Thymus (tissue), 14 donors: ENCODE measurements at places on chromosomes 4 and X. TPM values are rescaled to one million over a fixed set of nuclear protein-coding genes. Genes with fewer than 3 reads are reported as not detected.
A peak's percentile ranks its signal among the peaks of the same experiment; 100 is the strongest.

The MAGEC1 gene
- not detected for polyA plus RNA-seq

- H3K4me3 ChIP-seq = no peak overlapping the region
- H3K27ac ChIP-seq = no peak overlapping the region
- DNase-seq = no peak
- no peaks in the 10 kb centered on the region for H3K36me3 ChIP-seq
- no peaks in the 10 kb centered on the region for H3K4me1 ChIP-seq
- H3K27me3 ChIP-seq = no peaks in the 10 kb centered on the region
These were observed 196.5 kb downstream of the SMIM20 start for GRCh38 chr4:26110493-26110892.

DNA sequence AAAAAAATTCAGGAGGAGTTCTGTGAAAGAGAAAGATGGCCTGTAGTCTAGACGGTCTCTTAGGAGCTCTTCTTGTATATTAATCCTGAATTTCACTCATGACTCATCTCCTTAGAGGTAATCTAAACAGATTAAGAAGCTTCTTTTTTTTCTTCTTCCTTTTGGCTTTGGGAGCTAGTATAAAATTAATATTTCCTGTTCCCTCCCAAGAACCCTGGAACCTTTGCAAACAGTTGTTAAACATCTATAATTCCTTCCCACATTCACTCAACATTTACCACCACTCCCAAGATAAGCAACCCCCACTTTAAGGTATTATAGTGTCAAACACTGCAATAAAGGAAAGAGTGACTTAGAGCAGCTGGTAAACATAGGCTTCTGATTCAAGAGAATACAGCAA is 146.4 kb upstream of the EDNRA start:
- H3K36me3 ChIP-seq = no peaks in the 10 kb centered on the region
- DNase-seq = no peak
- H3K27me3 ChIP-seq = no peaks in the 10 kb centered on the region
- H3K4me3 ChIP-seq = no peak overlapping the region
- H3K4me1 ChIP-seq = no peaks in the 10 kb centered on the region
- H3K27ac ChIP-seq = no peak overlapping the region

The HOPX gene
- 99.6 TPM for polyA plus RNA-seq

The DCAF12L1 gene
- 0.62 TPM for polyA plus RNA-seq

The TRPC3 gene
- polyA plus RNA-seq = 0.14 TPM

GRCh38 chr4:185783574-185783973 is 28.4 kb downstream of the SORBS2 start:
- no peak for DNase-seq
- H3K4me1 ChIP-seq = no peaks in the 10 kb centered on the region
- H3K36me3 ChIP-seq = no peaks in the 10 kb centered on the region
- H3K4me3 ChIP-seq = no peak overlapping the region
- H3K27me3 ChIP-seq = no peaks in the 10 kb centered on the region

DNA sequence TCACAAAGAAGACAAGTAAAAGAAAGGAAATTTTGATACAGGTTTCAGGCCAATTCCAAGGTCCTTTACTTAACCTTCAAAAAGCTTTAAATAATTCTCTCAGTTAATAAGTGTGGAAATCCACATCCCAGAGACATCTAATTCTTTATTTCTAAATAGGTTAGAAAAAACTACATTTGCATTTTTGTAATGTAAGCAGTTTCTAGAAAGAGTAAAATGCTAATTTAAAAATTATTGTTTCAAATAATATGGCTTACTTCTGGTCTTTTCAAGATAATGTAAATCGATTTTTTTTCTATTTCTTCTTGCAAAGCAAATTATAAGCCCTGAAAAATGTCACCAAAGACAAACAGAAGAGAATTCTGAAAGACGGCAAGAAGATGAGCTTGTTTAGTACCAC is 180.4 kb upstream of the HHIP start:
- H3K36me3 ChIP-seq = no peaks in the 10 kb centered on the region
- H3K4me3 ChIP-seq = no peak overlapping the region
- peaks cover 3% of the 10 kb centered on the region for H3K4me1 ChIP-seq
- H3K27ac ChIP-seq = no peak overlapping the region
- no peak for DNase-seq

The MAMLD1 gene
- 0.96 TPM for polyA plus RNA-seq

The NHSL2 gene
- polyA plus RNA-seq = 0.80 TPM

- no peaks in the 10 kb centered on the region for H3K27me3 ChIP-seq
- H3K27ac ChIP-seq = no peak overlapping the region
- DNase-seq = no peak
- no peak overlapping the region for H3K4me3 ChIP-seq
- no peaks in the 10 kb centered on the region for H3K36me3 ChIP-seq
These were observed 210.7 kb upstream of the PRPS2 start for GRCh38 chrX:12580548-12580947.

- no peaks in the 10 kb centered on the region for H3K36me3 ChIP-seq
- H3K27me3 ChIP-seq = no peaks in the 10 kb centered on the region
- DNase-seq = no peak
- no peak overlapping the region for H3K27ac ChIP-seq
These were observed 608.0 kb downstream of the TLL1 start for GRCh38 chr4:166481055-166481454.

GRCh38 chr4:13248621-13249298 is 235.4 kb downstream of the RAB28 start:
- H3K27me3 ChIP-seq = no peaks in the 10 kb centered on the region
- no peak for DNase-seq
- no peaks in the 10 kb centered on the region for H3K4me1 ChIP-seq

- no peaks in the 10 kb centered on the region for H3K36me3 ChIP-seq
- no peak for DNase-seq
- no peaks in the 10 kb centered on the region for H3K27me3 ChIP-seq
- no peak overlapping the region for H3K4me3 ChIP-seq
- no peaks in the 10 kb centered on the region for H3K4me1 ChIP-seq
- H3K27ac ChIP-seq = no peak overlapping the region
These were observed 135.9 kb downstream of the SLC4A4 start for GRCh38 chr4:71474731-71475130.

GRCh38 chr4:2647403-2648158 is 108.6 kb downstream of the TNIP2 start:
- no peak for DNase-seq
- H3K4me3 ChIP-seq = no peak overlapping the region
- H3K27ac ChIP-seq = no peak overlapping the region
- H3K36me3 ChIP-seq = peaks cover 71% of the 10 kb centered on the region
- peaks cover 4% of the 10 kb centered on the region for H3K4me1 ChIP-seq
- no peaks in the 10 kb centered on the region for H3K27me3 ChIP-seq

DNA sequence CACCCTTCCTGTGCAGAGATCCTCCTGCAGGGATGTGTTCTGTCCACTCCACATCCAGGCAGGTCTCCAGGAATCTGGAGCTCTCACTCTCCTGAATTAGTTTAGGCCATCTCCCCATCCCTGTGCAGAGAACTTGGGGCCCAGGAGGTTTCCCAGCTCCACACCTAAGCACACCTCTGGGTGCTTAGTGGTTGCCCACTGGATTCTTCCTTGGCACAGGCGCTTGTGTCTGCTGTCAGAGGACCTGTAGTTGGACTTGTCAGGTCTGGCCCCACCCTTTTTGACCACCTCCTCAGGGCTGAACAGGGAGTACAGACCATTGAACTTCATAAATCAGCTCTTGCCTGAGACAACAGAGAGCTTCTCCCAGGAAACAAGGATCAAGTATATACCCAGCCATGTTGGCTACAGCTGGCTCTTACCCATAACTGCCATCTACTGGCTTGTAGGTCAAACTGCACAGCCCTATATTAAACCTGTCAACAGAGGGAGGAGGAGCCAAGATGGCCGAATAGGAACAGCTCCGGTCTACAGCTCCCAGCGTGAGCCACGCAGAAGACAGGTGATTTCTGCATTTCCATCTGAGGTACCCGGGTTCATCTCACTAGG is 275.5 kb downstream of the PPARGC1A start:
- no peak for DNase-seq
- no peak overlapping the region for H3K4me3 ChIP-seq
- H3K27ac ChIP-seq = no peak overlapping the region
- no peaks in the 10 kb centered on the region for H3K27me3 ChIP-seq

GRCh38 chr4:38023347-38024205 is 63.4 kb downstream of the PTTG2 start:
- no peak for DNase-seq
- peaks cover 68% of the 10 kb centered on the region for H3K36me3 ChIP-seq
- H3K27me3 ChIP-seq = no peaks in the 10 kb centered on the region
- no peak overlapping the region for H3K4me3 ChIP-seq
- no peak overlapping the region for H3K27ac ChIP-seq

DNA sequence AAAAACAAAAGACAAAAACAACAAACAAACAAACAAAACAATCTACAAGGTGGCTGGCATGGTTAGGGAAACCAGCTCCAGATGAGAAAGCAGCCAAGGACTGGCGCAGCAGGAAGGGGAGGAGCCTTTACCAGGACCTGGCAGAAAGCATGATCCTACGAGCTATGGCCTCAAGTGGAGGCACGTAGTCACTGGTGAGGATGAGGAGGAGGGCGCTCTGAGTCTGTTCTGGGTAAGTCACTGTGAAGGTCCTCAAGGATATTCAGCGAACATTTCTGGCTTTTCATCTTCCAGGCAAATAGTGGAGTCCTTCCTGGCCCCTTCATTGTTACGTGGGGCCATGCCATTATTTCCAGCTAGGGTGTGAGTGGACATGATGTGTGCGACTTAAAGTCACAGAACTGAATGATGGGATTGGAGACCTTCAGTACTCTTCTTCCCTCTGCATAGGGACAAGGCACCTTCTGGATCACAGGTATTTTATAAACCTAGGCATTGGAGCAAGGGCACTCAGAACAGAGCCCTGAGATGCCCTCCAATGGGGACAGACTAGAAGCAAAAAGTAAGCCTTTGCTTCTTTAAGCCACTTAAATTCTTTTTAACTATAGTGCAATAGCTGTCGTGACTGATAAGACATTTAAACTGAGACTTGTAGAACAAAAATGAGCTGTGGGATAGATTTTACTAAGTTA is 771.3 kb downstream of the RAB28 start:
- no peak for DNase-seq
- no peak overlapping the region for H3K4me3 ChIP-seq
- no peaks in the 10 kb centered on the region for H3K27me3 ChIP-seq

- H3K4me1 ChIP-seq = no peaks in the 10 kb centered on the region
- no peak overlapping the region for H3K27ac ChIP-seq
- no peaks in the 10 kb centered on the region for H3K27me3 ChIP-seq
- DNase-seq = no peak
These were observed 473 bp upstream of the TKTL2 start for GRCh38 chr4:163474027-163474426.

The CT45A5 gene
- polyA plus RNA-seq = 0.71 TPM

- H3K36me3 ChIP-seq = no peaks in the 10 kb centered on the region
- H3K4me3 ChIP-seq = no peak overlapping the region
- no peaks in the 10 kb centered on the region for H3K4me1 ChIP-seq
- peaks cover 22% of the 10 kb centered on the region for H3K27me3 ChIP-seq
These were observed 2.8 kb downstream of the SOD3 start for GRCh38 chr4:24798036-24798610.

The REPS2 gene
- 3.6 TPM for polyA plus RNA-seq

The GAGE12F gene
- not detected for polyA plus RNA-seq

The STK32B gene
- polyA plus RNA-seq = 4.8 TPM

DNA sequence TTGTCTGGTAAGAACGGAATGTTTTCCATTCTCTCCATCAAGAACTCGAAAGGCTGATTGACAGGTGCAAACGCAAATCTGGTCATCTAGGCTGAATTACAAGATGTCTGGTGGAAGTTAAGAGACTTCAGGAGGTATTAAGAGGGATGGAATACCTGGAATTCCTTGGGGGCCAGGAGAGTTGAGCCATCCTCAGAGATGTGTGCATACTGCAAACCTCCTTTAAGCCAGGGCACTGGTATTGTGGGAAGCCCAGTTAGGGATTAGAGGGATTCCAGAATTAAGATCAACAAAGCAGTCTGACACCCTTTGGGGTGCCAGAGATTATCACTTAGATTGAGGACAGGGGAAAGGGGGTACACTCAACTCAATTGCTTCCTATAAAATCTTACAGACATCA is 151.4 kb downstream of the VCX3A start:
- peaks cover 30% of the 10 kb centered on the region for H3K4me1 ChIP-seq
- H3K27me3 ChIP-seq = no peaks in the 10 kb centered on the region
- H3K36me3 ChIP-seq = no peaks in the 10 kb centered on the region

GRCh38 chrX:65783746-65784145 is 116.3 kb downstream of the MSN start:
- no peaks in the 10 kb centered on the region for H3K36me3 ChIP-seq
- DNase-seq = no peak
- H3K27ac ChIP-seq = no peak overlapping the region
- H3K4me3 ChIP-seq = no peak overlapping the region
- H3K4me1 ChIP-seq = no peaks in the 10 kb centered on the region

The STARD8 gene
- 2.8 TPM for polyA plus RNA-seq

DNA sequence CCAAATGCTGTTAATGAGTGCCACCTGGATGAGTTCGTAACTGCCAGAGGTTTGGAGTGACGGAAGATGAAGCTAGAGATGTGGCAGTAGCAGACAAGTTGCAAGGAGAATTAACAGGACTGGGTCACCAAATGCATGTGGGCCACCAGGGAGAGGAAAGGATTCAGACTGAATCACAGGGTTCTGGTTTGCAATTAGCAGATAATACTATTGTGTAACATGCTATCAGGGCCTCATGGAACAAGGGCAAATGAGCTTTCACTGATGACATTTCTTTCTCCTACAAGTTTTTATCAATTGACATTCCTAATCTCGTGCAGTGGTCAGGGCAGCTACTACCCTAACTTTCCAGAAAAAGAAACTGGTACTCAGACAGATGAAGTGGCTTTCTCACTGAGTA is 21.4 kb downstream of the GAB3 start:
- H3K27ac ChIP-seq = peak overlapping the region; percentile 18
- H3K4me1 ChIP-seq = peaks cover 45% of the 10 kb centered on the region
- DNase-seq = no peak

The UGT2B11 gene
- 0.07 TPM for polyA plus RNA-seq

GRCh38 chr4:81465406-81466340 is 6.0 kb downstream of the RASGEF1B start:
- DNase-seq = no peak
- H3K4me1 ChIP-seq = peaks cover 8% of the 10 kb centered on the region
- no peak overlapping the region for H3K4me3 ChIP-seq
- H3K27ac ChIP-seq = no peak overlapping the region

The NR3C2 gene
- polyA plus RNA-seq = 1.8 TPM

The RTL9 gene
- 0.05 TPM for polyA plus RNA-seq

The CT55 gene
- 0.07 TPM for polyA plus RNA-seq

GRCh38 chr4:89878611-89879010 is 16.0 kb upstream of the MMRN1 start:
- H3K27me3 ChIP-seq = no peaks in the 10 kb centered on the region
- no peak overlapping the region for H3K27ac ChIP-seq
- no peaks in the 10 kb centered on the region for H3K36me3 ChIP-seq
- no peaks in the 10 kb centered on the region for H3K4me1 ChIP-seq
- no peak for DNase-seq

- H3K4me1 ChIP-seq = no peaks in the 10 kb centered on the region
- no peak overlapping the region for H3K27ac ChIP-seq
- no peak overlapping the region for H3K4me3 ChIP-seq
- H3K36me3 ChIP-seq = no peaks in the 10 kb centered on the region
- H3K27me3 ChIP-seq = no peaks in the 10 kb centered on the region
These were observed 21.3 kb upstream of the FTHL17 start for GRCh38 chrX:31092970-31093638.
